GM04503 (cell line): ENCODE measurements at places on chromosomes 7 and 10.

GRCh38 chr10:49667991-49668390, 11.5 kb upstream of the C10orf53 start:
- DNase-seq = no peak

GRCh38 chr10:114825513-114826253, 4.1 kb downstream of the FHIP2A start:
- peak; percentile 89 for DNase-seq

- no peak for DNase-seq
Measured at GRCh38 chr7:17233603-17234002, 64.8 kb upstream of the AHR start.

DNA sequence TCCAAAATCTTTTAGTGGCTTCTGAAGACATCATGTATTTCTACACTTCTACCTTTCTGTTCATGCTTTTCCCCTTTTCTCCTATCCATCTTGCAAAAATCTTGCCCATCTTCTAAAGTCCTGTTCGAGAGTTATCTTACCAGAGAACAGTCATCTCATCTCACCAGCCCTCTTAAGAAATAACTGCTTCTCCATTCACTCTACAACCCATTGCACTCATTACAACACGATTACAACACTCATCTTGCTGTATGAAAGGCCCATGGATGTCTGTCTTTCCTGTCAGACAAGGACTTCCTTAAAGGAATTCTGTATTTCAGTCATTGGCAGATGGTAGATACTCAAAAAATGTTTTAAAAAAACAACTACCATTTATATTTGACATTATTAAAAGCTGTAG, 30.8 kb downstream of the ZNF438 start:
- no peak for DNase-seq

DNA sequence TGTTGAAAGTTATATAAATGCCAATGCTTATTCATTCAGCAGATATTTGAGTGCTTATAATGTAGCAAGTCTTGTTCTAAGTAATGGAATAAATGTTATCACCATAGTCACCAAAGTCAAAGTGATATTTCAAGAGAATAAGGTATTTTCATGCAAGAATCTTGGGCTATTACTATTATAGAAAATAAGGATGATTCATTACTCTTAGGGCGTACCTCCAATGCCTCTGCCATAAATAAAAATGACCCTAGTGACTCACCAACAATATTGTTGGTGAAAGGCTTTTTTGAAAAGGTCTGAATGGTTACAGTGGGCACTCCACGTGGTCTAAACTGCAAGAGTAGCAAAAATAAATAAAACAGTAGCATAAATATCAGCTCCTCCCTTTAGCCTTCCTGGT, 68.4 kb downstream of the RALA start:
- no peak for DNase-seq

DNA sequence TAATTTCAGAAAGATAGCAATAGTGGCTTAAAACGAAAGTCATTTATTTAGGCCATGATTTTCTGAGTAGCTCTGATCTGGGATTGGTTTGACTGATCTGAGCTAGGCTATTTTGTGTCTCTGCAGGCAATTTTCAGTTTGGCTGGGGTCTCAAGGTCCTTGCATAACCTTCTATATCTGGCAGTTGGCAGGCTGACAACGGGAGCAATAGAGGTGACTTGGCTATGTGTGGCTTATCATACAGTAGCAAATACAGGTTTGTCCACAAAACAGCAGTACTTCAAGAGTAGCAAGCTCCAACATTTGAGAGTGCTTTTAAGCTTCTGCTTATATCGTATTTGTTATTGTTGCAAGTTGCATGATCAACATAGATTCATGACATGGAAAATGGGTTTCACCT, 1167.3 kb upstream of the CELF2 start:
- DNase-seq = no peak

GRCh38 chr7:141511316-141511675, 39.9 kb upstream of the AGK start:
- no peak for DNase-seq

DNA sequence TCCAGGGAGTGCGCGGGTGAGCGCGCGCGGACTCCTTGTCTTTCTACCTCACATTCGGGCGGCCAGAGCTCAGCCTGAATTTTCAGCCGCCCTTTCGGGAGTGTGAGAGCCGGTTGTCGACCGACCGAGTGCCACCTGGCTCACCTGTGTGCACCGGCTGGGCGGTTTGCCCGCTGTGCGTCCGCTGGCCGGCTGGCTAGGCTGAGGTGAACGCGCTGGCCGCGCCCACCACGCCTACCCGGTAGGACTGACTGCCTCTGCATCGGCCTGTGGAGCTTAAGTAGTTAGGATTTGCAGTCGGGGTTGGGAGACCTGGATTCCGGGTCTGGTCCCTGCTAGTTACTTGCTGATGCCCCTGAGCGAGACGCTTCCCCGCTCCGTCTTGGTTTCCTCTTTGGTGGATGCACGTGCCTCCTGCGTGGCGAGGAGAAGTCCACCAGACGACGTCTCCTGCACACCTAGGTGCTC, 553 bp downstream of the TSPAN15 start:
- DNase-seq = no peak

- no peak for DNase-seq
Measured at GRCh38 chr7:81457852-81458522, 311.9 kb downstream of the HGF start.

DNA sequence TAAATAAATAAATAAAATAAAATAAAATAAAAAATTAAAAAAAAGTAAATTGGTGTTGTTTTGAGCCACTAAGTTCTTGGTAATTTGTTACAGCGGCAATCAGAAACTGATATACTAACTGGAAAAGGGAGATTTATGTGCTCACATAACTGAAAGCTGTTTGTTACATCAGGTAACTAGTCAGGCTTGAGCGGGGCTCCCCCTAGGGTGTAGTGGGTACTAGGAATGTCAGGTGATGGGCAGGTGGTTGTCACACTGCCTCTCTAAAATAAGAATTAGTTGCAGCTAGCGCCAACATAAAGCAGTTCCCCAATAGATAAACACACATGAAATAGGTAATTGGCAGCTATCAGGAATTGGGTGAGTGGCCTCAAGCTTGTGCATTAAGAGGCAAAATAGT, 1336.9 kb downstream of the XPNPEP1 start:
- DNase-seq = no peak

GRCh38 chr7:126040114-126041045, 1110.8 kb upstream of the POT1 start:
- DNase-seq = no peak

DNA sequence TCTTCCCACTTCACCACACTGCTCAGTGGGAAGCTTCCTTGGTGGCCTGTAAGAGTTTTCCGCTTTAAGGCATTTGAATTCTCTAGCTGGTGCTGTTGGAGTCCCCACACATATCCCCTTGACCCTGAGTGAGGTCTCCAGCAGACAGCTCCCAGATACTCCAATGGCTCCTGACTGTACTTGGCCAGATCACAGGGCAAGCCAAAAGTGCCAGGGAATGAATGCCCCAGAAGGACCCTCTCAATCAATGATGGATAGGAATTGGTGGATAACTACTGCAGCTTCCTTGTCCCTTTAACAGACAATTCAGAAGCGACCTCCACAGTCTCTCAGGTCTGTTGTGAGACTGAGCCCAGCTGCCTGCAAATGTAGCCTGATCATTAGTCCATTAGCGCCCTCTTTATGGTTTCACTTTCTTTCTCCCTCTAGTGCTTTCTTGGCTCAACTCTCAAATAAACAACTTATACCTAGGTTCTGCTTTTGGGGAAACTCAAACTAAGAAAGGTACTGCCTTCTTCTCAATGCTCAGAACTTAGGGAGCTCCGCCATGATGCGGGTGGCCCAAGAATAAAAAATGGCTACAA, 283.0 kb downstream of the TCF7L2 start:
- no peak for DNase-seq

DNA sequence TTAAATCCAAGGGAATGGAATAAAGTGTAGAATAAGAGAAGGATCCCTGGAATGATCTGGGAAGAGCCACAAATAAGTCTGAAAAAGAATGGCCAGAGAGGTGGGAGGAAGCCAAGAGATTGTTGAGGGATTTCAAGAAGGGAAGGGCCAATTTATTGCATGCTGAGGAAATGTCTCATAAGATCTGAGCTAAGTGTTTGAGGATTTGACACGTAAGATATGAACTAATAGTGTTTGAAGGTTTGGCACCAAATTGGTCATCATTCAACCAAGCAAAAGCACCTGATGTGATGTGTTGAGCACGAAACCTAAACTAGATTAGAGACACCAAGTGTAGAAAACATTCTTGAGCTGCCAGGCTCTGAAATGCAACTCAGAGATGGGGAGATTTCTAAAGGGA, 97.9 kb downstream of the TSPAN12 start:
- DNase-seq = no peak

GRCh38 chr7:4190010-4190981, 491.8 kb upstream of the FOXK1 start:
- DNase-seq = no peak

DNA sequence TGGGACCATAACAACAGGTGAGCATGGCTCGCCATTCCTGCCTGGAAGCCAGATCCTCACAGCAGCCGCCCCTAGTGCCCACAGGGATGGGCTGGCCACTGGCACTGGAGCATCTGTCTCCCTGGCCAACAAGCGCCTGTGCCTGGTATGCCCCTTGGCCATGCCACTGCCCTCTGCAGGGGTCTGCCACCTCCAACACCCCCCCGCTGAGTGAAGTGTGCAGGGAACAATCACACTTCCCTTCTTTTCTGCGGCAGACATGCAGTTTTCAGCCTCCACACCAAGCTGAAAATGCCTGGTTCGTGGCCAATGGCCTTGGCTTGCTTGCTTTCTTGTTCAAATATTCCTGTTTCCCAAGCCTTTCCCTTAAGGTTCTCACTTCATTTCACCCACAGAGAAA, 50.7 kb downstream of the HSPA12A start:
- DNase-seq = no peak

- DNase-seq = no peak
Measured at GRCh38 chr7:131061158-131061557, 266.5 kb upstream of the MKLN1 start.

DNA sequence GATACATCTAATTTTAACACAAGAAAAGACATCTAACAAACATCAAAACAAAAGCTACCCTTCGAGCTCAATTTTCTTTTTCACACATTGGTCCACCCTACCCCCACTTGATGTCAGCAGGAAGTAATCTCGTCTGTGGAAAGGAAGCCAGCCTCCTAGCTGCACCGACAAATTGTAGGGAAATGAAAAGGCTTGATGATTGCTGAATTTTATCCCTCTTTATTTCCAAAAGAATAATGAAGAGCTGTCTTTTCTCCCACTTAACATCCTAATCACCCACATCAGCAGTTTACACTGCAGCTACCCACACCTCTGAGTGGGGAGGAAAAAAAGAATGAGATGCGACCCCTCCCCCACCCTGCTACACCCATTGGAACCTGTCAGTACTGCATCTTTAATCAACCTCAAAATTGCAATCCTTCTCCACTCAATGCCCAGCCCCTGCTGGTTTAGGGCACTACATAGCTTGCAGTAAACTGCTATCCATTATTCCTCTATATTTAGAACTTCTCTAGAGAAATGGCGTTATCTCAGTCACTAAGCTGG, 10.6 kb upstream of the CPVL start:
- no peak for DNase-seq

GRCh38 chr10:91796331-91797047, 1.7 kb upstream of the TNKS2 start:
- no peak for DNase-seq

- no peak for DNase-seq
Measured at GRCh38 chr10:88505680-88506215, 77.4 kb downstream of the RNLS start.

DNA sequence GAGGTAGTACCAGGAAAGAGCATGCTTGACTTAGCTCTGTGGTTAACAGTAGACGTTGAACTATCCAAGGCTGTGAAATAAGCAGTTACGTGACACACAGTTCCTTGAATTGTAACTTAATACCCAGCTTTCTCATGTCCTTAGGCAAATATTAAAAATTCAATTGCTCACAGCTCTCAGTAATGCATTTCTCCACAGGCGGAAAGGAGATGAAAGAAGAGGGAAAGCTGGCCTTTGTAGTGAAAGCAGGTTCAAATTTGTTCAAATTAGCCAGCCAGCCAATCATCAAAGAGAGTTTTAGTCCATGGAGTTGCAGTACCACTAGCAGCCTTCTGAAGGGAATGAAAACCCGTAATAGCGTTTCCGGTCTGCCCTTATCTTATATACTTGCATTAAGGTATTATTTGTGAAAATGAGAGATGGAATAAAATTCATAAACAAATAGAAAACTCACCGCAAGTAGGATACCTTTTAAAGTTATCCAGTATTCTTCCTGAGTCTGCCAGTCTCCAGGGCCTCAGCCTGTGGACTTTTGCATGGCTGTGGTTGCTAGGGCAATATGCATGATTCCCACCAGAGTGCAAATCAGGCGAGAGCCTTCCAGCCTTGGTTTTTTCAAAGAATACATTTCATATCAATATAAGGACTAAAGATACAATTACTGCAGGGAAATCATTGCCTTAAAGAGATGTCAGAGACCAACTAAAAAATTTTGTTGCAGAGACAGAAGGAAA, 795.5 kb downstream of the TNS3 start:
- no peak for DNase-seq

- DNase-seq = no peak
Measured at GRCh38 chr7:22969010-22969431, 44.9 kb downstream of the HYCC1 start.

DNA sequence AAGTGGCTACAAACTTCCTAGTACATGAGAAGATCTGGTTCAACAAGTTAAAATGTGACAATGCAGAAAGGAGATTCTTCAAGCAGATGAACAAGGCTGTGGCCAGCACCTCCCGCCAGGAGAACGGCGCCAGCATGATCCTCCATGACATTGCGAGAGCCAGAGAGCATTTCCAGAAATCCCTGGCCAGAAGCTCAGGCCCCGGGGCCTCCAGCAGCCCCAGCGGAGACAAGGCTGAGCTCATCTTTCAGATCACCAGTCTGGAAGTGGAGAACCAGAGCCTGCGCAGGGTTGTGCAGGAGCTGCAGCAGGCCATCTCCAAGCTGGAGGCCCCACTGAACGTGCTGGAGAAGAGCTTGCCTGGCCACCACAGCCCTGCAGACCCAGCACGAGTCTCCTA, 40.1 kb upstream of the ZNF273 start:
- no peak for DNase-seq

DNA sequence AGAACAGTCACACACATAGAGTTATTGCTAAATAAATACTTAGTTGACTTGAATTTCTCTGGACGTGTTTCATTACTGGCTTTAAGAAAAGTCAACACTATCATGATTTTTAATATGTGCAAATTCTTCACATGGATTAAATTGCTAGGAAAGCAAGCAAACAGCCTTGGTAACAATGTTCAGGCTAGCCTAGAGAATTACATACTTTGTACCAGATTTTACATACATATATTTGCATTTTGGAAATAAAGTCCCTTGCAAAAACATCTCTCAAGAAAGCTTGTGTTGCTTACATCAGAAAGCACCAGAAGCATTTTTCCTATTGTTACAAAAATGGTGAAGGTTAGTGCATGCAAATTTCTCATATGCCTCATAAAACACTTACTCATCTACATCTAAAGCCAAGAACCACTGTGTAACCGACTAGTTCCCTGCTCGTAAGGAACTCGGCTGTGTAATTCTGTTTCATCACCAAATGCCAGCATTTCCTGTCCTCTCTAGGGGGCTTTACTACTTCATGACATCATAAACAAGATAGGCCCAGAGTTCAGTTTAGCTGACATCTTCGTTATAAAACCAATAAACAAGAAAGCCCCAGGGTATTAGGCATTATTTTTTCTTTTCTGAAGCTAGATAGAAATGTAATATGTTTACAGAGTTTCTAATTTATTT, 87.8 kb downstream of the CFAP58 start:
- peak; percentile 86 for DNase-seq

- DNase-seq = no peak
Measured at GRCh38 chr10:72027498-72027897, 60.9 kb downstream of the SPOCK2 start.
